Adrenal gland (tissue), 19 donors: ENCODE measurements at places on chromosomes 6 and 20. TPM values are rescaled to one million over a fixed set of nuclear protein-coding genes. Genes with fewer than 3 reads are reported as not detected.

- DNase-seq, result no peak
Observed at GRCh38 chr20:12383821-12384220, 466.1 kb downstream of the BTBD3 start.

GRCh38 chr20:9262653-9263194 is 193.8 kb downstream of the PLCB4 start:
- DNase-seq, result no peak

DNA sequence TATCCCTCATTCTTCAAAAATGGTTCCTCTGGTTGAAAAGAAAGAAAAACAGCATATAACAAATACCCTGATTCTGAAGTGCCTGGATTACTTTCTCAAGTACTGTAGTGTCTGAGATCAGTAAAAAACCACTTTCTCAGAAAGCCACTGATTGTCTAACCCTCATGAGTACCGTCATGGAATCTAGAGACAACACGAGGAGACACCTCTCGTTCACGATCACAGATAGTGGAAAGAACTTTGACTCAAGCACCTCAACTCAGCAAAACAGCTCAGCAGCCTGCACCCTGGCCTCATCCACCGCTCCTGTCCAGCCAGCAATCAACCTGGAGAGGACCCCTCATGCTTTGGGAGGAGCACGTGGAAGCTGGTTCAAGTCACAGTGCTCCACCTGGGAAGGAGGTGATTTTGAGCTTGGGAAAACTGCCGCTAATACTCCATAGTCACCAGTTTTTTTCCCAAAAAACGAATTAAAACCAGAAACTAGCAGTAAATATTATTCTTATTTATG is 1.0 kb downstream of the SCML4 start:
- DNase-seq, result no peak

DNA sequence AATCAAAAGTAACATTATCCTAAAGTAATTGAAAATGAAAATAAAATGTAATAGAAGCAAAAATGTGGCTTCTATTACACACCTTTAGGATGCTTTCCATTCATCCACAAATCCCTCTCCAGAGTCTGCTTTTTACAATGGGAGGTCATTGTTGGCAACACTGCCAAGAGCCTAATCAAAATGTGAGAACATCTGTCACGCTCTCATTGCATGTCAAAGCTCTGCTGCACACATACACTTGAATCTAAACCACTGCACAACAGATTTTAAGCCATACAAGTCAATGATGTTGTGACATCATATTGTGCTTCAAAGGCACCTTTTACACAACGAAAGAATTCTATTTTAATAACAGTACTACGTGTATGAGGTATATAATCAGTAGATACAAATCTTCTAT is 82.1 kb downstream of the PREP start:
- DNase-seq, result no peak

DNA sequence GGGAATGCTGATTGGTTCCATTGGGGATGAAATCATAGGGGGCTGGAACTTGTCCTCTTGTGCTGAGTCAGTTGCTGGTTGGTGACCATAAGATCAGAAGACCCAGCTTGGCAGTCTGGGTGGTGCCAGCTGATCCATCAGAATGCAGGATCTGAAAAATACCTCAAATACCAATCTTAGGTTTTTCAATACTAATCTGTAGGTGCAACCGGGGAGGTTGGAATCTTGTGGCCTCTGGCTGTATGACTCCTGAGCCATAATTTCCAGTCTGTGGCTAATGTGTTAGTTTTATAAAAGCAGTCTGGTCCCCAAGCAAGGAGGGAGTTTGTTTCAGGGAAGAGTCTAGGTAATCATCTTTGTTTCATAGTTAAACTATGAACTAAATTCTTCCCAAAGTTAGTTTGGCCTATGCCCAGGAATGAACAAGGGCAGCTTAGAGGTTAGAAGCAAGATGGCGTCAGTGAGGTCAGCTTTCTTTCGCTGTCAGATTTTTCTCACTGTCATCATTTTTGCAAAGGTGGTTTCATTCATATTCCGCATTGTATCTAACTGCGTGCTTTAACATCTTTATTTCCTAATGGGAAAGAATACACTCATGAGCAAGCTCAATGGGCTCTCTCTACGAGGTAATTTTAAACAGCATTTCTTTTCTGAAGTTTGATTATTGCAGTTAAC is 2.0 kb downstream of the ARMH2 start:
- DNase-seq, result no peak

- DNase-seq, result peak; percentile 78
Observed at GRCh38 chr6:116370760-116371119, at the start of gene DSE. Gene DSE (plus strand): TSS chr6:116370947. CDS start chr6:116399251, 28,304 bp downstream.

TRIM40 gene
- total RNA-seq, result not detected

FAM83C gene
- total RNA-seq, result not detected
